Activated CD8-positive, alpha-beta memory T cell treated with anti-CD3 and anti-CD28 coated beads for 1 hour (primary cell): ENCODE measurements at places on chromosomes 3 and 15.

- no peak for DNase-seq
These were observed 133.9 kb upstream of the PLXNA1 start for GRCh38 chr3:126848991-126849390.

GRCh38 chr15:68345481-68345880 is 67.9 kb downstream of the FEM1B start:
- no peak for DNase-seq

DNA sequence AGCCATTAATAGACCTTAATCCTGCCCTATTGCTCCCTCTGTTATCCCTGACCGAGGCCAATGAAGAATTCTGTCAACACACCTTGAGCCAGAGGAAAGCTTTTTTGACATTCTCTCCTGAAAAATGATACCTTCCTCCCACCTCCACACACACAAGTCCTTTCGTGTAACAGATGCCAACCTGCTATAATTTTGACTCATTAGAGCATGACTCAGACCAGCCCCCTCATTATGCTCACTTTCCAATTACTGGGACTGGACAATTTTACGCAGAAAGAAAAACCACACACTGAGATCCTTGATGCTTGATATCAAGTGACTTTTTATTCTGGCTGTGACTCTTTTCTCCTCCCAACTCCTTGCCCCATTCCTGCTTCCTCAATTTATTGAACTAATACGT is 50.9 kb downstream of the LSAMP start:
- DNase-seq = no peak

DNA sequence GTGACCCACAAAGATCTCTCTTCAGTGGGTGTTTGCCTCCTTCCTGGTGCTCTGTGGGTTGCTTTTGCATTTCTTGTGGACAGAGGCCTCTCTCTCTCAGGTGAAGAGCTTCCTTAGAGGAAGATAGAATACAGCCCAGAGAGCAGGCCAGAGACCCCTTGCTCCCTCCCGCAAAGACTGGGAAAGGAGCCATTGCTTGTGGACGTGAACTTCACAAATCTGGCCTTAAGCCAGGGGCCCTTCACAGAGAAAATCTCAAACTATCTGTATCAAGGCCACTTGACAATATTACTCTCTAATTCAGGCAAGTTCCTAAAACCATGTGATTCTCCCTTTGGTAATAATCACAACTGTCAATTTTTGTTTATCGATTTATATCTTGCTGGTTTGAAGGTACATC is 30.4 kb upstream of the CLK3 start:
- no peak for DNase-seq

GRCh38 chr3:69144631-69145245 is 22.3 kb upstream of the LMOD3 start:
- DNase-seq = no peak

- DNase-seq = no peak
These were observed 32.6 kb downstream of the TOPBP1 start for GRCh38 chr3:133629146-133629545.

GRCh38 chr15:65375871-65376607 is 1.8 kb downstream of the IGDCC3 start:
- no peak for DNase-seq

- no peak for DNase-seq
These were observed 274.5 kb upstream of the C2CD4B start for GRCh38 chr15:62439543-62440016.

GRCh38 chr3:32493437-32494414 is 8.9 kb downstream of the CMTM6 start:
- no peak for DNase-seq

DNA sequence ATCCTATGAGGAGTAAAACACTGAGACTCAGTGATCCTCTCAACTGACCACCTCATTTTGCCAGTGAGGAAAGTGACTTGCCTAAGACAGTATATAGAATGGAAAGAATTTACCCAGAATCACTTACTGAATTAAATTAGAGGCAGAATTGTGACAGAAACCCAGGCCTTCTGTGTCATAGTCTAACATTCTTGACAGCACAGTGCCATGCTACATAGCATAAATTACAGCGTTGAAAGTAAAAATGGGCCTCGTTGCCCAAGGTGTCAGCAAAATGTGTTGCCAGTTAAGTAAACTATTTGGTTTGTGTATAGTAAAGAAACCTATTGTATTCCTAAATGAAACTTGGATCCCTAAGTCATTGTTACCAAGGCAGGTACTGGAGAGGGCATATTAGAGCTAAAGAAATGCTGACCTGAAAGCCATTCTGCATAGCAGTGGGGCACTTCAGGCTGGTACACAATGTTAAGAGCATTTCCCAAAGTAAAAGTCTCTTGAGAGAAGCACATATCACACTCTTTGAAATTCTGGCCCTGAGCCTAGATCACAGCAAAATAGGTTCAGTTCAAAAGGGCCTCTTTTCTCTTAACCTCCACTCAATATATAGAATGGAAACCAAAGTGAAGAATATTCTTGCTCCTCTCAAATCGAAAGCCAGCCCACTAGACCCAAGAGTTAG is 53.8 kb downstream of the HMG20A start:
- DNase-seq = no peak

GRCh38 chr3:72591522-72592421 is 256.5 kb downstream of the SHQ1 start:
- no peak for DNase-seq

DNA sequence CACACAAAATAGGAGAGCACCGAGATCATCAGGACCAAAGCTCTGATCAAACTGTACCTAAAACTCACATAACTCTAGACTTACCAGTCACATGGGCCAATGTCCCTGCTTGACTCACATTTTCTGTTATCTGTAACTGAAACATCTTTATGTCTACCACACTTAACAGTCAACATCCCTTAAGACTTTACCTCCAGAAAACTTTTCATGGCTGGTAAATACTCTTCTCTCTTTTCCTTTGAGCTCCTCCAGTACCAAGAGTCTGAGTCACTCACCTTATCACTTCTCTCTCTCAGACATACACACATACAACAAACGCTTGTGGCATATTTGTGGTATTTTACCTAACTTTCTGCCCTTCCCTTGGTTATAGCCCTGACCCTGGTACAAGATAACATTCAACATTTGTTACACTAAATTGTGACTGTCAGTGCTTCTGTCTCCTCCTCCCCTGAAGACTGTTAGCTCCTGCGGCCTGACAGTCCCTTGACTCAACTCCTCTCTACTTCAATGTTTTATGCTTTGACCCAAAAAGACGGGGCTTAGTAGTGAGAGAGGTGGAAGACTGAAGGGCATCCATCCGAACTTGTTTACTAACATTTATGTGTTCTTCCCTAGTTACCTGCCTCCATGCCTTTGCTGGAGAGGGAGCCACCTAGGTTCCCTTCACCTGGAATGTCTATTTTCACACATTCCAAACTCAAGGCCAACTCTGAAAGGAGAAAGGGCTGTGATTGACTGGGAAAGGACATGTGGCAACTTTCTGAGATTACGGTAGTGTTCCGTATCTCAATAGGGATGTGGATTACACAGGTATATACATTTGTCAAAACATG is 3.7 kb upstream of the EFHB start:
- DNase-seq = no peak

DNA sequence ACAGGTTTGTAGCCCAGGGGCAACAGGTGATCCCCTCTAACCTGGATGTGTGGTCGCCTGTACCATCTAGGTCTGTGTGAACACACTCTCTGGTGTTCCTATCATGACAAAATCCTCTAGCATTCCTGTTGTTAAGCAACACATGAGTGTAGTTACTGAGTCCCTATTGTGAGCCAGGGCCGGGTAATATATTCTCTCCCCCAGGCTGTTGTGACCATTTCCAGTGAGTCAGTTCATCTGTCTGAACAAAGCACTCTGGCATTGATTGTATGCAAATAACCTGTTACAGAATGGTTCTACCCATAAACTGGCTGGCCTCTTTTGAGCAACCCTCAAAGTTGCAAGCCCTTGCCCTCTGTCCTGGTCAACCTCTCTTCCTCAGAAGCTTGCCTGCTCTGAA is 2.6 kb upstream of the FLNB start:
- DNase-seq = no peak

GRCh38 chr15:94584833-94585244 is 353.5 kb downstream of the MCTP2 start:
- DNase-seq = no peak

DNA sequence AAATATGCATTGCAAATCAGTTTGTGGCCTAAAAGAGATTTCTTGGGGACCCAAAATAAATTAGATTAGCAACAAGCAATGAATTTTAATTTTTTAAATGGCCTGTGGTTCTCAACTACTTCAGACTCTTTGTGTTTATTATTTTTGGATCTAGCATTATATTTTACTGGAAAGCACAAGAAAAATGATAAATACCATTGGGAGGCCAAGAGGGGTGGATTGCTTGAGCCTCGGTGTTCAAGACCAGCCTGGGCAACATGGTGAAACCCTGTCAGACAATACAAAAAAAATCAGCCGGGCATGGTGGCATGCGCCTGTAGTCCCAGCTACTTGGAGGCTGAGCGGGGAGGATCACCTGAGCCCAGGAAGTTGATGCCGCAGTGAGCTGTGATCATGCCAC is 13.6 kb downstream of the LACTB start:
- no peak for DNase-seq

- DNase-seq = no peak
These were observed 160.3 kb downstream of the SATB1 start for GRCh38 chr3:18264853-18265252.

- no peak for DNase-seq
These were observed 195.2 kb upstream of the DPPA4 start for GRCh38 chr3:109532257-109533216.

DNA sequence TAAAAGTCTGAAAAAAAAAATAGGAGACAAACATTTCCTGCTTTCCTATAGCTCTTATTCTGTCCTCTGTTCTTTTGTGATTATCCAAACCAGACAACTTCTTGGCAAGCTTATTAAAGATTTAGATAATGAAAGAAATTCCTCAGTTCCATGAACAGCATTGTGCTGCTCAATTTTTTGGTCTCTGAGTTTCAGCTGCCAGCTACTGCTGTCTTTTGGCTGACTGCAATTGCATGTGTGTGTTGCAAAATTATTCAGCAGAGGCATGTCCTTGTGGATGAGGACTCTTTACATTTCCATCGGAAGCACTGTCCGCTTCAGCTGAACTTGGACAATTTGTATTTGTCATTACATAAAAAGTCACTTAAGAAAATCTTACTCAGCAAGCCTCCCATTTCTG is 397.3 kb upstream of the RASGRP1 start:
- DNase-seq = no peak

GRCh38 chr3:132550579-132551305 is 46.3 kb upstream of the ACKR4 start:
- DNase-seq = no peak

GRCh38 chr3:102460579-102460978 is 25.8 kb downstream of the ZPLD1 start:
- no peak for DNase-seq

- DNase-seq = no peak
These were observed 12.8 kb downstream of the GABRA5 start for GRCh38 chr15:26879706-26880105.

GRCh38 chr15:74727727-74728126 is 2.4 kb upstream of the CYP1A1 start:
- no peak for DNase-seq

DNA sequence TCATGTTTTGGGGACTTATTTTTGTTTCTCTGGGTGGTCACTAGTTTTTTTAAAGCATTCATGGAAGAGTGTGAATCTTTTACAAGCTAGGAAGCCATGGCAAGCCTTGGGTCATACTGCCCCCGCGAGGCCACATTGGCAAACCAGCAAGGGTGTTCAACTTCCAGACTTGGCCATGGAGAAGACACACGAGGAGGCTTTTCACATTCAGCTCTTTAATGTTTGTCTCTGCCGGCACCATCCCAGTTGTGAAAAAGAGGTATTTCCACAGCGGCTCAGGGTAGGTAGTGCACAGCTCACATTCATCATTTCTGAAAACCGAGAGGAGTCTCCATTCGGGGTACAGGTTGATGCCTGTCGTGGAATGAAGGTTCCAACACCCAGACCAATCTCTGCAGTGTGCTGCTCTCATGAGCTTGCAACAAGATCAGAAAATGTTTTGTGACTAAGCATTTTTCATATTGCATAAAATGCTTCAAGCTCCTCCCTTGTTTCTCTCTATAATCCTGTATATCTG is 7.7 kb downstream of the CCR5 start:
- peak; percentile 45 for DNase-seq
